ENCODE measurements at places on chromosomes 2 and 18.

- no peak for DNase-seq
These were observed 37.7 kb downstream of the KIF1A start for GRCh38 chr2:240782221-240782885.

DNA sequence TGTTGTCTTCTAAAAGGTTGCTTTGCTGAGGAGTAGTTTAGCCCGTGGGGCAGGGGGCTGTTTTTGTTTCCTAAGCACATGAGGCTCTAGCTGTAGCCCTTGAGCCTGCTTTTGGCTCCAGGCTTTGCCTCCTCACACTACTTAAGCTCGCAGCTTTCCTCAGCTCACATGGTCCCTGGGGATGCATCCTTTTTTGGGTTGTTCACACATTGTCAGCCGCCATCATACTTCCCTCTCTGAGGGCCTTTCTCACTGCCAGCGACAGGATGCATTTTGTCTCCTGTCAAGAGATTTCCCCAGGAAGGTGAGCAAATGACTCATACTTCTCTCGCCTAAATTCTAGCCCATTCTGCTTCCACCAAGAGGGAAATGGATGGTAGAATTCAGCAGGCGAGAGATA is 279.5 kb upstream of the PKDCC start:
- DNase-seq, result no peak

- no peak for DNase-seq
These were observed 639.3 kb downstream of the ADCYAP1 start for GRCh38 chr18:1544016-1544415.

GRCh38 chr2:128249555-128249954 is 69.1 kb downstream of the HS6ST1 start:
- DNase-seq, result no peak

DNA sequence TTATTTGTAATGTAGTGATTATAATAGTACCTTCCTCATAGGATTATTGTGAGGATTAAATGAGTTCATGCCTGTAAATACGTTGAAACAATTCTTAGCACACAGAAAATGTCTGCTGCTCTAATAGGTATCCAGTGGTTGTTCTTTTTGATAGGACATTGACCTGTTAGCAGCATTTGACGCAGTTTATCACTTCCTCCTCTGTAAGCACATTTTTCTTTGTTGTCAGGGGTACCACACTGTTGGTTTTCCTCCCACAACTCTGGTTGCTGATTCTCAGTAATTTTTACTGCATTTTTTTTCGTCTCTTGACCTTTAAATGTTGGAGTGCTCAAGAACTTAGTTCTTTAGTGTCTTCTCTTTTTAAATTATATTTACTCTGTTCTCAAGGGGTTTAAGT is 15.4 kb downstream of the PPM1B start:
- no peak for DNase-seq

All from stimulated activated CD4-positive, alpha-beta T cell treated with anti-CD3 and anti-CD28 coated beads, Interleukin-1b, Interleukin-23, amount 100 ng/mL, for 24 hours (primary cell).